ENCODE measurements at places on chromosomes 4 and X. TPM values are rescaled to one million over a fixed set of nuclear protein-coding genes. Genes with fewer than 3 reads are reported as not detected.
A peak's percentile ranks its signal among the peaks of the same experiment; 100 is the strongest.

CSN1S1 gene
- total RNA-seq: not detected

DNA sequence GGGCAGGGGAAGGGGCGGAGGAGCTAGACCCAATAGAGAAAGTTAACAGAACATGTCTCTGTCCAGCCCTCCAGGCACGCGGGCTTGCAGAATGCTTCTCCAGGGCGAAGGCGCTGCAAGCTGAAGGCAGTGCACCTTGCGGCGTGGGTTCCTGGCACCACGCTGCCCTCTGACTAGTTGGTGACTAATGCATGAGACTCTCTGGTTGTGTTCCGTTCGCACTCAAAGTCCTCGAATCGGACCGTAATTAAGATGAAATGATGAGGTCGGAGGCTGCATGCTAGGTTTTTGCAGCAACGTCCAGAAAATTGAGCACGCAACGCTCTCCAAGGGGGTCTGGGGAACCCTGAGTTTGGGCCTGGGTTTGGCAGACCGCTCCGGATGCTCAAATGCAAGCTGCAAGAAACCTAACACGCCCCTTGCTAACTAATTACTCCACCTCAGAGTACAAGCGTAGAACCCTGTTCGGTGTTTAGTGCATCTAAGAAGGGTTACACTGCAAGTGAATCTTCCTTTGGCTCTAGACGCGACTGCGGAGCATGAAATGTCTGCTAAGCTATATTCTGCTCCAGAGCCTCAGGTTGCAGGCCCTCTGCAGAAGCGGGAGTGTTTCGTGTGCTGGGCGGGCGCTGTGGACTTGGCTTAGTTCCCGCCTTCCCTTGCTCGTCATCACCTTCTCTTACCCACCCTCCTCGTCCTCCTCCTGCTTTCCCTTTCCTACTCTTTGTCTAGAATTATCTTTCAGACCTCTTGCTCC, 57.1 kb upstream of the NKAP start:
- no peak for DNase-seq

GRCh38 chr4:47415719-47416118, 47.8 kb downstream of the COMMD8 start:
- no peak for DNase-seq

GRCh38 chr4:147975933-147976928, 244.3 kb downstream of the ARHGAP10 start:
- no peak for DNase-seq

DNA sequence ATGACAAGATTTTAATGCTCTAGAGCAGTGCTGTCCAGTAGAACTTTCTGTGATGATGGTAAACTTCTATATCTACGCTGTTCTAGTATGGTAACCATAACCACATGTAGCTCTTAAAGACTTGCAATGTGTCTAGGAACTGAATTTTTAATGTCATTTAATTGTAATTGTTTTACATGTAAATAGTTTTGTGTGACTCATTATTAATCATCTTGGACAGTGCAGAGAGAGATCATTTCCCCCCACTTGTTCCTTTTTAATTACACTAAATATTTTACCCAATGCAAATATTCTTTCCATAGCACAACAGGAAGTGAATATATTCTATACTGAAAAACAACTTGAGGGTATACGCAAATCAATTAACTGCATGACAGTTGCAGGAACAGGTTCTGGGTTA, 5.8 kb downstream of the ATG4A start:
- no peak for DNase-seq

GRCh38 chr4:14771094-14771493, 231.2 kb upstream of the CPEB2 start:
- DNase-seq: no peak

RHOXF2 gene
- not detected for total RNA-seq

ZXDA gene
- total RNA-seq: 6.7 TPM

GRCh38 chr4:173538148-173538908, 8.3 kb upstream of the HAND2 start:
- no peak for DNase-seq

TCEAL9 gene
- total RNA-seq: 52.1 TPM

DNA sequence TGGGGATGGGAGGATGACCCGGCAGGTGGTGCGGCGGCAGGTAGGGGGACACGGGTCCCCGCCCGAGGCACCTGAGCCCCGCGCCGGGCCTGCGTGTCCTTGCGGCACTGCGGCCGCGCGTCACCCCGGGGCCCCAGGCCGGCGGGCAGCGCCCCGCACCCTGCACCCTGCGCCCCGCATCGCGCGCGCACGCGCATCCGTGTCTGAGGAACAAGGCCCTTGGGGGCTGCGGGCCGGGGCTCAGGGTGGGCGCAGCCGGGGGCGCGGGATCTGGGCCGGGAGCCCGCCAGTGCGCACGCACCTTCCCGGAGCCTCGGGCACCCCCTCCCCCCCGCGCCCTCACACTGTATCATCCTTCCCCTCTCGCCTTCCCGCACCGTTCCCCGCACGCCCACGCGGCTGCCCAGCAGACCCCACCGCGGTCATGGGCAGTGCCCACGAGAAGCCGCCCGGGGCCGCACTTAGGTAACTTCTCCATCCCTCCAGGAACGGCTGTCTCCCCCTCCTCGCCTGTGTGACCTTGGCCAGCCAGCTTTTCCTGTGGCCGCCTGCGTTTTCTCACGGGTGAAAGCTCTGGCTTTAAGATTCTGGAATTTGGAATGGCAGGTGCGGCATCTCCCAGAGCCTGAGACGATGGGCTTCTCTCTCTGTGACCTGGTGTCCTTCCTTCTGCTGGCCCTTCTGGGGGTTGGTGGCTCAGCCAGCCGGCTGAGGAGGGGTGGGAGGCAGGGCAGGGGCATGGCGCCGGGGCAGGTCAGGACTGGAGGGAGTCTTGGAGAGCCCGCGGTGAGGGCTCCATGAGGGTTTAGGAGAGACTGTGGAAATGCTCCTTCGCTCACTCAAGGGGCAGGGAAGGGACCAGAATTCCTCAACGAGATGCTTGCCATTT, 748 bp downstream of the ATP2B3 start:
- DNase-seq: no peak

- DNase-seq: peak; percentile 54
These were observed 454 bp downstream of the LETM1 start for GRCh38 chr4:1855333-1856070.

- DNase-seq: peak; percentile 54
These were observed 543 bp downstream of the NFXL1 start for GRCh38 chr4:47913861-47914219.

Measured in ureter (tissue), 1 donor.